ENCODE measurements at places on chromosomes 5 and 9.
A peak's percentile ranks its signal among the peaks of the same experiment; 100 is the strongest.

GRCh38 chr5:44048276-44048984 lies 340.8 kb downstream of the FGF10 start:
- H3K27me3 ChIP-seq, result no peaks in the 10 kb centered on the region
- H3K4me1 ChIP-seq, result no peaks in the 10 kb centered on the region
- no peak overlapping the region for H3K27ac ChIP-seq
- no peaks in the 10 kb centered on the region for H3K36me3 ChIP-seq
- H3K4me3 ChIP-seq, result no peak overlapping the region
- DNase-seq, result no peak

DNA sequence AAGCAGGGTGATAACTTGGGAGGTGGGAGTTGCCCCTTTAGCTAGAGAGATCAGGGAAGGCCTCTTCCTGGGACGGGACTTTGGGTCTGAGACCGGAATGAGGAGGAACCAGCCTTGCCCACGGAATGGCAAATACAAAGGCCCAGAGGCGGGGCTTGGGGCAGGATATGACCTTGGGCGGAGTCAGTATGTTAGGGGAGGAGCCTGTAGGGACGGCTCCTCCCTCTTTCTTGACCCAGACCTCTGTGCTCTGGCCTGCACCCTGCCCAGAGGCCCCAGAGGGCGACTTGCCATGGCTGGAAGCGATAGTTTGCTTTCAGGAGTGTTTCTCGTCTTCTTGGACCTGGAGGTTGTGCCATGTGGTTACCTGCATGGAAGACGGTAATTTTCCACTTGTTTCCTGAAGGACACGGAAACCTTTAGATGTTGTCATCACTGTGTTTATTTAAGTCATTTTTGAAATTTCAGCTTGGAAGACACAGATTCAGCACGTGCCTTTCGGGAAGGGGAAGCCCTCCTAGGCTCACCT lies 85.6 kb downstream of the DAB2IP start:
- no peak for DNase-seq
- H3K4me3 ChIP-seq, result no peak overlapping the region
- no peaks in the 10 kb centered on the region for H3K36me3 ChIP-seq

DNA sequence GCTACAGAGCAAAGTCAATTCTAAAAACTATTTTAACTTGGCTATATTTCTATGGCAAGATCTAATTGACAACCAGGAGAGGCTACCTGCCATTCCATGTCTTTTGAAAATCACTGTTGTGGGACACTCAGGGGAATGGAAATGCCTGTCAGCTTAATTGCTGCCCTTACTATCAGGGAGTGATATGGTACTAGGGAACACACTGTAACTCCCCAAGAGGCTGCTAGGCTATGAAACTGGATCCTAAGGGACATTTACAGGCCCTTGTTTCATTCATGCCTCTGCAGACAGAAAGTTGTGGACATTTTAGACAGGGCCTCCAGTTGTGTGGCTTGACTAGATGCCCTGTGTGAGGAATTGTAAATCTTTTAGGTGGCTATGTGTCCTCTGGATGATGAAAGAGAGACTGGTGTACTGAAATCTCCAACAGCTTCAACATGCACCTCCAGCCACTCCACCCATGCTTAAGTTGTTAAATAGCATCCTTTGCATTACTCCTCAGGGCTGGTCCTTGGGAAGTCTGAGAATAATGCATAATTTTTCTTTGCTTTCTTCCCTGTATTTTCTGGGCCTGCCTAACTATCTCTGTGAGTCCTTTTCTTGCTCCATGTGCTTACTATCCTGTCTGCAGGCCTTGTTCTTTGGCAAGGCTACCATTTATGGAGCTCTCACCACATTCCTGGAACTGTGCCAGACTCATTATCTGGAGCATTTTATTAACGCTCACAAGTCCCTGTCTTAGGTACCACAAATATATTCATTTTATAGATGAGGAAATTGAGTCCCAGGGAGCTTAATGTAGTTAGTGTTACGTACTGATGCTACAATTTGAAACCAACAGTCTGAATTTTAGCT lies 3.2 kb downstream of the MROH2B start:
- H3K27me3 ChIP-seq, result no peaks in the 10 kb centered on the region
- H3K4me3 ChIP-seq, result no peak overlapping the region
- no peak overlapping the region for H3K27ac ChIP-seq
- DNase-seq, result no peak

DNA sequence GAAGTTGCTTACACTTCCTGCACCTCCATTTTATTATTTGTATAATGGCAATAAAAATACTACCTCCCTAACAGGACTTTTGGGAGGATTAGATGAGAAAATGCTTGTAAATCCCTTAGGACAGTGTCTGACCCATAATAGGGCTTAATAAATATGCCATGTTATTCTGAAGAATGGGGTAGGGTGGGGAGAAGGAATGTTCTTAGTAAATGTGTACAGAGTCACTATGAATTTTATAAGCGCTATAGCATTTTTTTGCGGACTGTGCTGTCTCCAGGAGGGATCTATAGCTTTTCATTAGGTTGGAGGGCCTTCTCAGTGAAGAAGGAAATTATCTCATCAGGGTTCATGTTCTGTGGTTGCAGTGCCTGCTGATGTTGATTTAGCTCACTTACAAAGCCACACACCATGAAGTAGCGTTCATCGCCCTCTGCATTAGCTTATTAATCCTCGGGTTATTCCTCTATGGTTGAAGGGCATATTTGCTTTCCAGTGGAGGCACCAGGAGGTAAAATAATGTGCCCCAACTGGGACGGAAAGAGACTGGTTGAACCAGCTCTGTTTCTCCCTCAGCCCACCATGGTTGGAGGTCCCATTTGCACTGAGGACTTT lies 497.1 kb downstream of the ARHGEF28 start:
- no peak for DNase-seq
- no peak overlapping the region for H3K4me3 ChIP-seq
- H3K27ac ChIP-seq, result no peak overlapping the region

DNA sequence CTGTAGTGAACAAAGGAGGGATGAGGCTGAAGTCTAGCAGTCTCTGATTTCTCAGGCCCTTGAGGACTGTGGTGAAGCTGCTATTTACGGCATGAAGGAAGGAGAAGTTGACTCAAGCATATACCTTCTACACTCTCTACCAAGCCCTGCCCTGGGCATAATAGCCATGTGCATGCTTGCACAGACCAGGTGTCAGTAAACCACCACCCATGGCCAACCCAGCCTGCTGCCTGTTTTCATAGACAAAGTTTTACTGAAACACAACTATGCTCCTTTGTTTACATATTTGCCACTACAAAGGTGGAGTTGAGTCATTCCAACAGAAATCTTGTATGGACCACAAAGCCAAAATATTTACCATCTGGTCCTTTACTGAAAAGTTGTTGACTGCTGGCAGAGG lies 126.9 kb downstream of the PAPPA start:
- DNase-seq, result no peak
- no peak overlapping the region for H3K27ac ChIP-seq
- no peak overlapping the region for H3K4me3 ChIP-seq

DNA sequence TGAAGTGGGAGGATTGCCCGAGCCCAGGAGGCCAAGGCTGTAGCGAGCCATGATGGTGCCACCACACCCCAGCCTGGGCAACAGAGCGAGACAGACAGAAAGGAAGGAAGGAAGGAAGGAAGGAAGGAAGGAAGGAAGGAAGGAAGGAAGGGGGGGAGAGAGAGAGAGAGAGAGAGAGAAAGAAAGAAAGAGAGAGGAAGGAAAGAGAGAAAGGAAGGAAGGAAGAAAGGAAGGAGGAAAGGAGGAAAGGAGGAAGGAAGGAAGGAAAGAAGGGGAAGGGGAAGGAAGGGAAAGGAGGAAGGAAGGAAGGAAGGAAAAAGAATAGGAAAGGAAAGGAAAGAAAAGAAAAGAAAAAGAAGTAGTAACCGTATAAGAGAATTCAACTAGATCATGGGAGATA lies 20.8 kb upstream of the LHFPL2 start:
- no peaks in the 10 kb centered on the region for H3K36me3 ChIP-seq
- no peaks in the 10 kb centered on the region for H3K4me1 ChIP-seq
- no peak overlapping the region for H3K4me3 ChIP-seq
- no peak for DNase-seq
- H3K27me3 ChIP-seq, result peaks cover 9% of the 10 kb centered on the region
- H3K27ac ChIP-seq, result no peak overlapping the region

GRCh38 chr5:58022055-58022454 lies 437.8 kb downstream of the PLK2 start:
- H3K27me3 ChIP-seq, result no peaks in the 10 kb centered on the region
- H3K4me3 ChIP-seq, result no peak overlapping the region
- DNase-seq, result no peak
- no peaks in the 10 kb centered on the region for H3K4me1 ChIP-seq
- no peaks in the 10 kb centered on the region for H3K36me3 ChIP-seq

DNA sequence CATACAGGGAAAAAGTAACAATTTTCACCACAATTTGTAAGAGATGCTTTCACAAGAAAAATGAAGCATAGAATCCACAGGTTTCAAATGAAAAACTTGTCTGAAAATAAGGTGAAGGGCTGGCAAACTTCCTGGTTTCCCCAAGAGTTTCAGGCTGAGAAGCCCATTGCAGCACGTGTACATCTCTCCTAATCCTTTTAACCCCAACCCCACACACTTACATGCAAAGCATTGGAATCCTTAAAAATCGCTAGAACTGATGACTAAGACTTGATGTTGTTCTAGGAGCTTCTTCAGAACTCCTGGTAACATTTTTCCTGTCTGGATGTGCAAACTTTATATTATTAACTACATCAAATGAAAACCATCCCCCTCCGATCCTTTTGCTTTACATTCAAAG lies 317.8 kb upstream of the RGMB start:
- no peaks in the 10 kb centered on the region for H3K4me1 ChIP-seq
- DNase-seq, result no peak
- H3K4me3 ChIP-seq, result no peak overlapping the region

DNA sequence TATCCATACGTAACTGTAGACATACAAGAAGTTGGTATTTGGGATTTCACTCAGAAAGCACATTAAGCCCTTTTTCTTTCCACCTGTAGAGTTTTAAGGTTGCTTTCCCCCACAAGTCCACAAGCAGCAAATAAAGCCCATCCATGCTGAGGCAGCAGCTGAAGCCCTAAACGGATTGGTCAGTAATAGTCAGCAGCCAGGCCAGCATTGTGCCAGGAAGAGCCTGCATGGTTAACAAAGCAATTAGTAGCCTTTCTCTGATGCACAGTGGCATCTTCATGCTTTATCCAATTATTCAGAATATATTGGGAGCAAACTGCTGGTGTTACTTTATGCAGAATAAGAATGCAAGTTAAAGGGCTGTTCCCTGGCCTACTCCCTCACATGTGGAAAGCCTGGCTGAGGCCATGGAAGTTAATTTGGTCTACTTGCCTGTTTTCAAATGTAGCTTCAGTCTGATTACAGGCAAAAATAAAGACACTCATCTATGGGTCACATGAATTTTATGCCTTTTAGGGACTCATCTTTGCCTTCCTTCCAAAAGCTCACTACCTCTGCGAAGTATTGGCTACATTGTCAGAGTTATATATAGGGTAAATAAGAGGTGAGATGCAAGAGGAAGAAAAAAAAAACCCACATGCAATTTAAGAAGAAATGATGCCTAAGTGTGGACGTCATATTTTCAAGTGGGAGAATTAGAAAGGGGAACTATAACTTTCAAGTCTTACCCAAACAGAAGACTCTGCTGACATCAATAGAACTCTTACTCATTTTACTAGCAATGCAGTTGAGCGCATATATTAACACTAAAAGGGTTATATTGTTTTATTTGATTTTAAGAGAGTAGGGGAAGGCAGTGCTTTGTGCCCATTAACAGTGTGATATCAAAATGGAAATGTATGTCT lies 15.9 kb downstream of the EBF1 start:
- H3K27me3 ChIP-seq, result peaks cover 21% of the 10 kb centered on the region
- no peaks in the 10 kb centered on the region for H3K36me3 ChIP-seq
- no peak overlapping the region for H3K4me3 ChIP-seq
- H3K4me1 ChIP-seq, result no peaks in the 10 kb centered on the region
- H3K27ac ChIP-seq, result no peak overlapping the region

DNA sequence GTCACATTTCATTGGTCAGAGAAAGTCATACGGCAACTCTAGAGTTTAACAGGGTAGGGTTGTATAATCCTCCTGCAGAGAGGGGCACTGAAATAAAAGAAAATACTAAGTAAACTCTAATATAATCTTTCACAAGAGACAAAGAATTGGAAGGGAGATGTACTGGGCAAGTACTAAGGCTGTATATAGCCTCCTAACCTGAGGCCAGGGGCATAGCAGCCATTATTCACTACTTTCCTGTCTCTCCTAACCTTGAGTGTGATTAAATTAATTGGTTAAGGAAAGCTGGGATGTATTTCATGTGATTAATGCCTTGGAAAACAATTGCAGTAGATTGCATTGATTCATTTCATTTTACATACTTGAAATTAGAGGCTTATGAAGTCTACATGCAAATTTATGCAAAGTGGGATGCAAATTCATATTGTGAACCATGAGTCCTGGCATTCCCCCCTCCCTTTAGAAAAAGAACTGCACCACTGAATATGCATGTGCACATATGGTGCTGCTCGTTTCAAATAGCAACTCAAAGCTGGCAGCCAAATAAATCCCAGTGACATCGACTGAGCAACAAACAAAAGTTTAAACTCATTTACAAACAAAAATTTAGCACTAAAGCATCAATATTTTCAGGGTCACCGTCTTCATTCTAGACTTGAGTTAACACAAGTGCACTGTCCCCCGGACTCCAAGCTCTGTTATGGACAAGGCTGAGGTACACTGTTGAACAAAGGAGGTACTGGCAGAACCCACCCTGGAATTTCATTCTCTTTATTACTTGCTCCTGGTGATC lies 70.0 kb downstream of the DMAC1 start:
- H3K4me3 ChIP-seq, result no peak overlapping the region
- no peak overlapping the region for H3K27ac ChIP-seq
- H3K27me3 ChIP-seq, result peaks cover 3% of the 10 kb centered on the region
- no peak for DNase-seq

- no peak overlapping the region for H3K4me3 ChIP-seq
- H3K27me3 ChIP-seq, result no peaks in the 10 kb centered on the region
- peaks cover 1% of the 10 kb centered on the region for H3K36me3 ChIP-seq
- H3K4me1 ChIP-seq, result no peaks in the 10 kb centered on the region
- peak; percentile 39 for DNase-seq
These were observed 106.0 kb downstream of the PHF2 start for GRCh38 chr9:93682155-93682968.

- no peak overlapping the region for H3K27ac ChIP-seq
- peaks cover 3% of the 10 kb centered on the region for H3K36me3 ChIP-seq
- DNase-seq, result no peak
- no peaks in the 10 kb centered on the region for H3K4me1 ChIP-seq
- peaks cover 33% of the 10 kb centered on the region for H3K27me3 ChIP-seq
These were observed 34.8 kb upstream of the FAM120A start for GRCh38 chr9:93416530-93417235.

GRCh38 chr9:1804128-1804865 lies 210.8 kb upstream of the SMARCA2 start:
- no peak for DNase-seq
- no peaks in the 10 kb centered on the region for H3K27me3 ChIP-seq
- H3K4me1 ChIP-seq, result peaks cover 3% of the 10 kb centered on the region
- no peak overlapping the region for H3K4me3 ChIP-seq
- no peak overlapping the region for H3K27ac ChIP-seq
